ENCODE measurements at places on chromosomes 5 and 9.

DNA sequence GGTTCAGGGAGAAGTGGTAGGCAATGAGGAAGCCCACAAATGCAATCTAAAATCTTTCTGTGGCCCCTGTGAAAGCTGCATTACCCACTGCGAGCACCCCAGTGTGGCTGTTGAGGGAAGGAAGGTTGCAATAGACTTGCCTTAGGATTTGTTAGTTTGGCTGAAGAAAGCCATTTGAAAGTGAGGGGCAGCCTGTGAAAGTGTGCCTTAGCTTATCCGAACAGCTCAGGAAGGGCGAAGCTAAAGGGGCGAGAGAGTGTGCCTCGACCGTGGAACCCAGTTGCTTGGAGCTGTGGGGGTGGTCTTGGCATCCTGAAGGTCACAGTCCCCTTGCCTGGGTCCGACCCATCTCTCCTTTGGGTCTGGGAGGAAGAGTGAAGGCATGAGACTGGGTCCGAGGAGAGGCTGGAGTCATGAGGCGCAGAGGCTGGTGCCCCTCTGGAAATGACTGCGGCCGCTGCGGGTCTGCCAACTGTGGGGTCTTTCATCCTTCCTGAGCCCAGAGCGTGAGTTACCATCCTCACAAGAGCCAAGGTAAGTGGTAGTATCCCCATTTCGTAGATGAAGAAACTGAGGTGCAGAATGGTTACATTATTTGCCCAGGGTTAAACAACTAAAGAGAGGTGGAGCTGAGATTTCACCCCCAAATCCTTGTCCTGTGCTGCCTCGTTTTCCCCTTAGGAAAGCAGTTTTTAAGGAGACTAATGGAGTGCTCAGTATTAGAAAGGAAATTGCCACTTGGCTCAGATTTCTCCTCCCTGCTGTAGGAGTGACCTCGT is 24.4 kb downstream of the SLC25A25 start:
- no peak for DNase-seq

GRCh38 chr5:94010814-94011213 is 269.4 kb upstream of the POU5F2 start:
- no peak for DNase-seq

- no peak for DNase-seq
These were observed 65.9 kb downstream of the HABP4 start for GRCh38 chr9:96515621-96516470.

DNA sequence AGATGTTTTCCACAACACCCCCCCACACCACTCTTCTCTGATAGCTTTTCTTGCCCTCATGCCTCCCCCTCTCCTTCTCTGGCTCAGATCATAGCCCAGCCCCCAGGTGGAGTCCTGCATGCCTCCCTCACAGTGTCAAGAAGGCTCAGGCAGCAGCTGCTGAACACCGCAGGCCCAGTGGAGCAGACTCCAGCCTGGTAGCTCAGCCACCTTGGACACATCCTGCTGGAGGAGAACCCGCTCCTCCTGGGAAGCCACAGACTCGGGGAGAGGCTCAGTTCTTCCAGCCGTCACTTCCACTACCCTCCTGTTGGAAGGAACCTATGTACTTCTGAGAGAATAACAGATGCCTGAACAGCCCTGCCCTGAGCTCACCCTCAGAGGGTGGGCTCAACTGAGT is 143.4 kb downstream of the SPOCK1 start:
- DNase-seq, result no peak

GRCh38 chr9:15642369-15642962 is 89.6 kb downstream of the CCDC171 start:
- DNase-seq, result peak; percentile 48

GRCh38 chr9:70526902-70527301 is 112.4 kb upstream of the KLF9 start:
- DNase-seq, result no peak

- DNase-seq, result peak; percentile 40
These were observed 208.8 kb upstream of the TARS1 start for GRCh38 chr5:33231935-33232334.

- DNase-seq, result peak; percentile 70
These were observed 6.5 kb downstream of the GLIS3 start for GRCh38 chr9:4293293-4293941.

DNA sequence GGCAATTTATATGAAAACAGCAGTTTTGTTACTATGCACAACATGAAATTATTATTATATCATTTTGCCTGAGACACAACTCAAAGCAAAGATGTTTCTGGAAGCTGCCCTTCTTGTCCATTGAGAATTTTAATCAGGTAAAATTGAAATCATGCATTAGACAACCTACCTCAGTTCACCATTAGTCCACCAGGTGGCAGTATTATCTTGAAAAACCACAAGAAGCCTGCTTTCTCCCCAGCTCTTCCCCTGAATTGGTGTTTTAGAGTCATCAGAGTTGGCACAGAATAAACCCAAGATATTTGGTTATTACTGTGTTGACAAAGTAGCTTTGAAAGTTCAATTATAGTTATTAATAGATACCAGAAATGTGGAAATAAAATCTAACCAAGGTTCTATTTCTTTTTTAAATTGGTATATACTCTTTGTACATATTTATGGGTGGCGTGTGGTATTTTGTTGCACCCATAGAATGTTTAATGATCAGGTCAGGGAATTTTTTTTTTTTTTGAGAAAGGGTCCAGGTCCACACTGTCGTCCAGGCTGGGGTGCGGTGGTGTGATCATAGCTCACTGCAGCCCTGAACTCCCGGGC is 25.7 kb downstream of the UTP15 start:
- DNase-seq, result peak; percentile 82

DNA sequence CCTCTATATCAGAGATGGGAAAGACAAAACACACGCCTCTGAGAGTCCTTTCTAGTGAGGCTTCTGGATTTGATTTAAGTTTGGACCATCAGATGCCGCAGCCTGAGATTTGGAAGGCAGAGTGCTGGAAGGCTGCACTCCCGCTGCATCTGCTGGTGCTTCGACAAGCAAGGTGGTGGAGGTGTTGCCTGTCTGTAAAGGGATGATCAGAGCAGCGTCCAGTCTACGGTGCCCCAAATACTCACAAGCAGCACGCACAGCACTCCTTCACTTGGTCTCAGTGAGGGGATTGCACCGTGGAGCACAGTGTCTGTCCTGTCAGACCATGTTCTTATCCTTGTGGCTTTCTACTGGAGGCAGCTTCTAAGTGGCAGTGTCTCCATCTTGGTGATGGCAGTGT is 221.4 kb downstream of the GADD45G start:
- DNase-seq, result no peak

- DNase-seq, result no peak
These were observed 318.2 kb upstream of the CLINT1 start for GRCh38 chr5:158177146-158177545.

DNA sequence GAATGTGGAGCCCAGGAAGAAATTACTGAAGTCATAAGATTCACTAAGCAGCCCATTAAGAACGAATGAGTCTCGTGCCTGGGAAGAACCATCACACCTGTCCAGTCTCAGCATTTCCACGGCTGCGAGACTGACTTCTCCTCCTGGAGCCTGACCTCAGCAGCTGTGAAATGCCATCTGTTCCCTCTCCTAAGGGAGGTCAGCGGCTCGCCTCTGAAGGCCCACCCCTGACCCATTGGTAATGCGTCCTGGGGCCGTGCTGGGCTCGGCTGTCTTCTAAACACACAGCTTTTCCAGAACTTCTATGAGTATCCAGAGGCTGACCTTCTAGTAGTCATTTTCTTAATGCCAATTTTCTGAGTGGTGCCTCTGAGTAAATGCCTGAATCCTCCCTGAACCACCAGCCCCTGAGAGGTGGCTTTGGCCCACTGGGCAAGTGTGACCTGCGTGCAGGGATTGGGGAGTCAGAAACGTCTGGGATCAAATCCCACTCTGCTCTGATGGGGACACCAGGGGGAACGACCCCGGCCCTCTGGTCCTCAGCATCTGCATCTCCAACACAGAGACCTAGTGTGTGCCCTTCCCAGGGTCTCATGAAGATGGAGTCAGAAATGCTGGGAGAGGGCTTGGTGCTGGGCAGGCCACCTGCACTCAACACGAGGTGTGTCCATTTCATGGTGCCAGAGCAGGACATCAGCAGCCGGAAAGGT is 5.7 kb downstream of the SLC6A3 start:
- DNase-seq, result no peak

DNA sequence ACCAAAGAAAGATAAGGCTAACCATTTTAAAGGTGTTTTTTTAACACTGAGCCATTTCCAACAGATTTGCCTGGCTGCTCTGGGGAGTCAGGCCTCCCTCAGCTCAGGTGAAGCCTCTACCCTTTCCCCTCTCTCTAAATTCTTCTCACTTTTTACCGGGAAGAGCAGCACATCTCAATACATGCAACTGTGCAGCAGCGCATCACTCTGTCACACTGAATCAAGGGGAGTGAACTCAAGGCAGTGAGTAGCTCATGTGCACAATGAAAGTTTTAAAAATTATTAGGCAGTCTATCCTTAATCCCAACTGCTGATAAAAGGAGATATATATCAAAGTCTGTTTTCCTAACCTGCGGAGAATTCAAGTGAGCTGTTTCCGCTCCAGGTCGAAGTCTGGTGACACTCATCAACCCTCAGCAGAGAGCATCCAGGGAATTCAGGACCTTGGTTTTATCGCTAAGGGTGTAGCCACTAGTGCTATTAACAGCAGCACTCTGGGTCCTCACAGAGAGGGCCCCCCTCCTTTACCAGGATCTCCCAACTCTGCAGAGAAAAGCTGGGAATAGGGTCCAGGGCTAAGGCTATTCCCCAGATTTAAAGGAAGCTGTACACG is 1.0 kb downstream of the CEMIP2 start:
- no peak for DNase-seq

- DNase-seq, result peak; percentile 28
These were observed 6.5 kb upstream of the SPATA24 start for GRCh38 chr5:139410121-139410992.

- DNase-seq, result no peak
These were observed 140.0 kb upstream of the OTULINL start for GRCh38 chr5:14441641-14442040.

GRCh38 chr5:32654427-32654826 is 56.7 kb upstream of the NPR3 start:
- no peak for DNase-seq
